ENCODE measurements at places on chromosomes 13 and 19.

DNA sequence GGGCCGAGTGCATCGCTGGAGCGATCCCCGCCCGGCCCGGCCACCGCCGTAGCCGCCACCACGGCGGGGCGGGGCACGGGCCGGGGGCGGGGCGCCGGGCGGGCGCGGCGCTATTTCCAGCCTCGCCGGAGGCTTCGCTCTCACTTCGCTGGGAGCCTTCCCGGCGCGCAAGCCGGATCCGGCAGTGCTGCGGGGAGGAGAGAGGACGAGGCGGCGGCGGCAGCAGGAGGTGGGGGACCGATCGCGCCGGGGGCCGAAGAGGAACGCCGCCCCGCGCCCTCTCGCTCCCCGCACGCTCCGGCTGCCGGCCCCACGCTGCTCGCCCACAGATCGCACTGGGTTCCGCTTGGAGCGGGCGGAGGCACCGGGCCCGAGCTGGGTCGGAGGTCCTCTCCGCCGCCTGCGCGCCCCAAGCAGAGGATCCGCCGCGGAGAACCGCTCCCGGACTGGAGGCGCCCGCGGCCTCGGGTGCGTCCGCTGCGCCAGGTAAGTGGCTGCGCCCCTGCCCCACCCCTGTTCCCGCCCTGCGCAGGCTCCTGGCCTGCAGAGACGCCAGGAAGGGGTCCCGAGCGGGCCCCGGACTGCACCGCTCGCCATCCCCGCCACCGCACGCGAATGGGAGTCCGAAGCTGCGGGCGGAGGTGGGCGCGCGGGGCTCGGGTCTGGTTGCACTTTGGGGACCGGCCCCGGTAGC lies at the start of gene CHST8:
CHST8 (plus strand) TSS at position 143 of the 694 bp plus-strand sequence. CDS start 67,309 bp downstream, outside the sequence.
- DNase-seq = no peak

DNA sequence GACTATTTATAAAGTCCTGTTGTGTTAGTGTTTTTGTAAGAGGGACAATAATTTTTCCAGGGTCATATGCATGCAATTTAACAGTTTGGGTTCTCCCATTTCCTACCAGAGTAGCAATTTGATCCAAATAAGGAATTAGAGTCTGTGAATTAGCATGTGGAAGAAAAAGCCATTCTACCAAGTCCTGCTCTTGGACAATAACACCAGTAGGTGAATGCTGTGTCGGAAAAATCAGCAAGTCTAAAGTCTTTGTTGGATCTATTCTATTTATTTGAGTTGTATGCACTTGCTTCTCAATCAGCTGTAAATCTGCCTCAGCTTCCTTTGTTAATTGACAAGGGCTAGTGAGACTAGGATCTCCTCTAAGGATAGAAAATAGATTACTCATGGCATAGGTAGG lies 21.4 kb upstream of the IL17D start:
- no peak for DNase-seq

DNA sequence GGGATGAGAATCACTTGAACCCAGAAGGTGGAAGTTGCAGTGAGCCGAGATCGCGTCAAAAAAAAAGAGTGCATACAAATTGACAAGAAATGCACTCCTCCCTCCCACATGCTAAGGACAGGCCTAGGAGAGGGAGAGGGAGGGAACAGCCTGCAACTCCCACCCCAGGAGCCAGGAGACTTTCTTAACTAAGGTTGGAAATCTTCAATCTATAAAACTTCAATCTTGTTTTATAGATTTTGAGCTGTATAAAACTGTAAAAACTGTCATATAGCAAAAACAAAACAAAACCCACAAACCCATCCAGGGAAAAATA lies 1.3 kb upstream of the SYCN start:
- no peak for DNase-seq

- no peak for DNase-seq
Observed at GRCh38 chr13:21461131-21461530, 2.0 kb upstream of the ZDHHC20 start.

DNA sequence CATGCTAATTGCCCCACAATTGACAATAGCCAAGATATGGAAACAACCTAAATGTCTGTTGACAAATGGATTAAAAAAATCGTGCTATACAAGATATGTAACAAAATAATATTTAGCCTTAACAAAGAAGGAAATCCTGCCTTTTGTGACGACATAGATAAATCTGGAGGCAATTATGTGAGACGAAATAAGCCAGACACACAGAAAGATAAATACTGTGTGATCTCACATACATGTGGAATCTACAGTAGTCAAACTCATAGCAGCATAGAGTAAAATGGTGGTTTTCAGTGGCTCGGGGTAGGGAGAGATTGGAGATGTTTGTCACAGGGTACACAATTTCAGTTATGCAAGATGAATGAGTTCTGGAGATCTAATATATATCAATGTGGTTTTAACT lies 895.8 kb downstream of the SLITRK6 start:
- no peak for DNase-seq

DNA sequence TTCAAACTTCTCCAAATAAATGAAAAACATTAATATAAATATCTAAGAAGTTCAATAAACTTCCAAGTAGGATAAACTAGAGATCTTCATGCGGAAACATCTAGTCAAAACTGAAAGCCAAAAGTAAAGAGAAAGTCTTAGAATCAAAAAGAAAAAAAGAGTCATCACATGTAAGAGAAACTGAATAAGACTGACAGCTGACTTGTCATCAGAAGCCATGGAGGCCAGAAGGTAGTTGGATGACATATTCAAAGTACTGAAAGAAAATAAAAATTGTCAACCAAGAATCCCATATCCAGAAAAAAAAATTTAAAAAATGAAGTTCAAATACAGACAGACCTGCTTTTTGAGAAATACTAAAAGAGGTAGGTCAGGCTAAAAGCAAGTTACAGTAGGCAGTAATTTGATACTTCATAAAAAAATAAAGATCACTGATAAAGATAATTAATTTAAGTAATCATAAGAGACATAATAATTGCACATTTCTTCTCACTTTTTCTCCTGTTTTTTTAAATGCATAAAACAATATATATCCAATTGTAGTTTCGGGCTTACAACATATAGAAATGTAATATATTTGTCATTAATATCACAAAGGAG lies 327.6 kb upstream of the PCDH9 start:
- DNase-seq = no peak

DNA sequence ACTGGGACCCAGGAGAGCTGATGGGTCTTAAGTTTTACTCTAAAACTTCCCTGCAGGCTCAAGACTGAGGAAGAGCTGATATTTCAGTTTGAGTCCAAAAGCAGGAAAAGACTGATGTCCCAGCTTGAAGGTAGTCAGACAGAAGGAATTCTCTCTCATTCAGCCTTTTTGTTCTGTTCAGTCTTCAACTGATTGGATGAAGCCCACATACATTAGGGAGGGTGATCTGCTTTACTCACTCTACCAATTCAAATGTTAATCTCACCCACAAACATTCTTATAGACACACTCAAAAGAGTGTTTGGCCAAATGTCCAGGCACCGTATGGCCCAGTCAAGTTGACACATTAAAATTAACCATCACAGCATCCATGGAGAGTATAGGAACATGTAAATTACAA lies 173.5 kb downstream of the KCNRG start:
- no peak for DNase-seq
